ENCODE measurements at places on chromosomes 3 and 15. TPM values are rescaled to one million over a fixed set of nuclear protein-coding genes. Genes with fewer than 3 reads are reported as not detected.

Gene EXD1
- total RNA-seq: not detected

Gene LXN
- 20.9 TPM for total RNA-seq

Gene CHRFAM7A
- total RNA-seq: 1.1 TPM

Gene PODXL2
- 3.7 TPM for total RNA-seq

GRCh38 chr3:183249006-183249718 is 3.9 kb upstream of the B3GNT5 start:
- no peaks in the 10 kb centered on the region for H3K36me3 ChIP-seq
- no peak for DNase-seq
- H3K27ac ChIP-seq: no peak overlapping the region
- H3K4me1 ChIP-seq: peaks cover 6% of the 10 kb centered on the region
- H3K4me3 ChIP-seq: no peak overlapping the region

- H3K36me3 ChIP-seq: no peaks in the 10 kb centered on the region
- no peak for DNase-seq
- H3K27me3 ChIP-seq: no peaks in the 10 kb centered on the region
- H3K4me3 ChIP-seq: no peak overlapping the region
Observed at GRCh38 chr3:107201146-107201545, 176.1 kb upstream of the CCDC54 start.

GRCh38 chr3:107217172-107217571 is 160.1 kb upstream of the CCDC54 start:
- H3K27me3 ChIP-seq: no peaks in the 10 kb centered on the region
- no peak for DNase-seq
- no peaks in the 10 kb centered on the region for H3K36me3 ChIP-seq
- peaks cover 5% of the 10 kb centered on the region for H3K4me1 ChIP-seq
- no peak overlapping the region for H3K4me3 ChIP-seq

DNA sequence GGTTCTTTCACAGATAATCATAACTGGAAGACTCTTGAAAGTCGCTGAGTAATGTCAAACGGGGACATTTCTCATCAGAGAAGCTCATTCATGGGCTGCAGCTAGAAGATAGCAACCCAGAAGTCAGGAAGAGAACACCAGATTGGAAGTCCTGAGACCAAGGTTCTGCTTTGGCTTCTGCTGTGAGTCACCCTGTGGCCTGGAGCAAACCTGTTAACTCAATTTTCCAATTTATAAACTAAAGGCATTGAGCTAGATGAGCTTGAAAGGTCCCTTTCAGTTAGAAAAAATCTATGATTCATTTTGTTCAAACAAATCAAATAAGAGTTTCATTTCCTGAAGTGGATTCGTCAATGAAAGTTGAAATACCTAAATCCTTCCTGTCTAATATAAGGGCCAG is 402.2 kb downstream of the EPHB1 start:
- no peaks in the 10 kb centered on the region for H3K36me3 ChIP-seq
- no peak overlapping the region for H3K4me3 ChIP-seq
- no peak for DNase-seq
- no peaks in the 10 kb centered on the region for H3K27me3 ChIP-seq
- no peaks in the 10 kb centered on the region for H3K4me1 ChIP-seq

- H3K4me1 ChIP-seq: no peaks in the 10 kb centered on the region
- no peak for DNase-seq
Observed at GRCh38 chr3:33128706-33129105, 14.9 kb downstream of the CRTAP start.

All from upper lobe of right lung (tissue), 1 donor.